Kasumi-1 (cell line): ENCODE measurements at places on chromosomes 7 and 10.
A peak's percentile ranks its signal among the peaks of the same experiment; 100 is the strongest.

GRCh38 chr7:116679500-116679899 lies 7.5 kb downstream of the MET start:
- DNase-seq, result no peak

- DNase-seq, result no peak
Measured at GRCh38 chr10:28060031-28060607, 61.2 kb upstream of the ODAD2 start.

GRCh38 chr7:45080265-45080957 lies 8.4 kb downstream of the NACAD start:
- DNase-seq, result no peak

DNA sequence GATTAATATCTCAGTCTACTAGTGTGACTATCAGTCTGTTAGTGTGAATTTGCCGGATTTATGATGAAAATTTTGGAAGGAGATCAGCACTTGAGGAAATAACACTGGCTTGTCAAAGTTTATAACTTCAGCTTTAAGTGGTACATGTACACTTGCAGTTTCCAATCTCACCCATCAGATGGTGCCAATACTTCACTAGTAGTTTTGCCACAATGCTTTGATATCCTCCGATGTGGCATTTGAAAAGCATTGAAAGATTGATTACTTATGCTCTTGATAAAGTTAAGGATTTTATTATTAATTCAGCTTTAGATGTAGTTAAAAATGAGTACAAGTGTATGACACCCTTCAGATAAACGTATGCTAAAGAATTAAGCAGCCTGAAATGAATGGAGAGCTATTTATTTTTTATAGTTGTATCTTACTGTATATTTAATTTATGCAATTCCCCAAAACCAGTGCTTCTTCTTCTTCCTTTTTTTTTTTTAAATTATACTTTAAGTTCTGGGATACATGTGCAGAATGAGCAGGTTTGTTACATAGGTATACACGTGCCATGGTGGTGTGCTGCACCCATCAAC lies 98.2 kb downstream of the ANLN start:
- peak; percentile 88 for DNase-seq

- no peak for DNase-seq
Measured at GRCh38 chr10:61000769-61001730, 57.1 kb upstream of the RHOBTB1 start.

DNA sequence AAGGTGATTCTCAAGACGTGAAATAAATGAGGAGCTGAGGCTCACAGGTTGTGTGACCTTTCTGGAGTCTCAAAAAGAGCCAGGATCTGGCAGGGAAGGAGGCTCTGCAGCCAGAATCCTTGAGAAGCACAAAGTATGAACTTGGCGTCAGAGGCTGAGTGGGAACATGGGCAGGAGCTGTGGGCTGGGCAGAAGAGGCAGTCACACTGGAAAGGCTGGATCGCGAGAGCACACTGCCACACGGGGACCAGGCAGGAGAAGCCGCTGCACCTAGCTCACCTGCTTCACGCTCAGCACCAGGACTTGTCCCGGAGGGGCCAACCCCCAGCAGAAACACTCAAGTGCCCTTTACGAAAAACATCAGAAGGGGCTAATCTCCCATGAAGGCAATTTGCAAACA lies 535.0 kb downstream of the TNS3 start:
- DNase-seq, result no peak
